ENCODE measurements at places on chromosomes 3 and 15.

GRCh38 chr3:194265996-194266964, 84.8 kb downstream of the CPN2 start:
- no peak for DNase-seq

DNA sequence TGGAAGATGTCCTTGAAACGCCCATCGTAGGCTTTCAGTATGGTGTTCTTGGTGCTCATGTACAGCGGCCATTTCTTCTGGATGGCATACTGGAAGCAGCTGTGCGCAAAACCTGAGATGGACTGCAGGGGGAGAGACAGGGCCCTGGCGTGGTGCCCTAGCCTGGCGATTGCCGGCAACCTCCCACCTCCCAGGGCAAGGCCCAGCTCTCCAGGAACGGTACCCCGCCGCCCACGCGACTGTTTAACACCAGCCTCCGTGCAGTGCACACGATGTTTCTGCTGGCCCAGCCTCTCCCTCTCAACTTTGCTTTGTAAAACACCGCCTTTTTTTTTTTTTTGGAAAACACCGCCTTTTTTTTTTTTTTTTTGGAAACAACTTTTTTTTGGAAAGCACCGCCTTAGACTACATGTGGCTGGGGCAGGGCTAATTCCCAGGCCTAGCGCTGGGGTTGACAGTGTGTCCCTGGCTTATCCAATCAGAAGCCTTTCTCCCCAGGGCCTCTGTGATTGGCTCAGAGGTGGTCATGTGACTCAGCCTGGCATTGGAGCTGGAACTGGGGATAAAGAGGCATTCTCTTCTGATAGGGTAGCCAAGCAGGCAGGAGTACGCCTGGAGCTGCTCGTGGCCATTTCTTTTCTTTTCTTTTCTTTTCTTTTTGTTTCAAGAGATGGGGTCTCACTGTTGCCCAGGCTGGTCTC, 14.7 kb downstream of the IDH2 start:
- no peak for DNase-seq

GRCh38 chr3:187827723-187828122, 82.5 kb upstream of the BCL6 start:
- no peak for DNase-seq

DNA sequence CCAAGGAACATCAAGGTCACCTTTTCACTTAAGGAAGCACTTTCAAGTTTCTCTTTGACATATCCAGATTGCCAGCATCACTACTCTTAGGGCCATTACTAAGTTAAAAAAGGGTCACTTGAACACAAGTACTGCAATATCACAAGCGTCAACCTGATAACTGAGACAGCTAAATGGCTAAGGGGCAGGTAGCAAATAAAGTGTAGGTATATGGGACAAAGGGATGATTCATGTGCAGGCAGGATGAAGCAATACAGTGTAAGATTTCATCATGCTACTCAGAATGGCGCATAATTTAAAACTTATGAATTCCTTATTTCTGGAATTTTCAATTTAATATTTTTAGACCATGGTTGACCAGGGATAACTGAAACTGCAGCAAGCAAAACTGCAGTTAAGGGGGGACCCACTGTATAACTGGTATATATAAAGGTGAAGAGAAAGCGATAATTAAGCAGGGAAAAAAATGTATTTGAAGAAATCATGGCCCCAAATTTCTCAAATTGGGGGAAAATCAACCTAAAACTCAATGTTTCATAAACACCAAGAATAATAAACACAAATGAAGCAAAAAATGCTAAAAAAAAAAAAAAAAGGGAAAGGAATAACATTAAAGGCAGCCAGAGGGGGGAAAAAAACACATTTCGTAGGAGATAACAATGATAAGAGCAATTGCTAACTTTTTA, 13.1 kb downstream of the CCR1 start:
- no peak for DNase-seq

DNA sequence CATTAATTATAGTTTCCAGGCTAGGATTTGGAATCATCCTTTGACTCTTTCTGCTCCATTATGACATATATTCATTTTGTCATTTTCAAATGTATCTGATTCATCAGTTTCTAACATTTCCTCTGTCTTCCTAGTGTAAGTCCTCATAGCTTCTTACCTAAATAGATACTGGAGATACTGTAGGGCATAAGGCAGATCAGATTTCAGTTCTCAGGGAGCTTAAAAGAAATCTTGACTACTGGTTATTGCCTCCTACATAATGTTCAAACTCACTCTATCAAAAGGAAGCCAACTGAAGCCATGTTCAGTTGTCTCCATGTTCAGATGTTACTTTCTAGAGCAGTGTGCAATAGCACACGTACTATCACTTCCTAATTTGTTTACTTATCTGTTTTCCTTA, 29.6 kb upstream of the CTDSPL2 start:
- no peak for DNase-seq

DNA sequence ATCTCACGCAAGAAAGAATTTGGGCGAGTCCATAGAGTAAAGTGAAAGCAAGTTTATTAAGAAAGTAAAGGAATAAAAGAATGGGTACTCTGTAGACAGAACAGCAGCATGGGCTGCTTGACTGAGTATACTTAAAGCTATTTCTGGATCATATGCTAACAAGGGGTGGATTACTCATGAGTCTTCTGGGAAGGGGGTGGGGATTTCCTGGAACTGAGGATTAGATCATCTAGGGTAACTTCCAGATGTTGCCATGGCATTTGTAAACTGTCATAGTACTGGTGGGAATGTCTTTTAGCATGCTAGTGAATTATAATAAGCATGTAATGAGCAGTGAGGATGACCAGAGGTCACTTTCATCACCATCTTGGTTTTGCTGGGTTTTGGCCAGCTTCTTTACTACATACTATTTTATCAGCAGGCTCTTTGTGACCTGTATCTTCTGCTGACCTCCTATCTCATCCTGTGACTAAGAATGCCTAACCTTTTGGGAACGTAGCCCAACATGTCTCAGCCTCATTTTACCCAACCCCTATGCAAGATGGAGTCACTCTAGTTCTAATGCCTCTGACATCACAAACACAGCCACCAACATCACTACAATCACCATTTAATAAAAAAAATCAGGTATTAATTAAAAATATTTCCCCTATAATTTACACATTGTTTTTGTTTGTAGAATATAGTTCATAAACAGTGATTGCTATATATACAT, 890.7 kb upstream of the EPHA6 start:
- DNase-seq, result peak; percentile 66

Measured in AG09309 (cell line).